ENCODE measurements at places on chromosomes 12 and 14.

- no peak for DNase-seq
Measured at GRCh38 chr12:53806721-53807120, 54.9 kb upstream of the CISTR start.

DNA sequence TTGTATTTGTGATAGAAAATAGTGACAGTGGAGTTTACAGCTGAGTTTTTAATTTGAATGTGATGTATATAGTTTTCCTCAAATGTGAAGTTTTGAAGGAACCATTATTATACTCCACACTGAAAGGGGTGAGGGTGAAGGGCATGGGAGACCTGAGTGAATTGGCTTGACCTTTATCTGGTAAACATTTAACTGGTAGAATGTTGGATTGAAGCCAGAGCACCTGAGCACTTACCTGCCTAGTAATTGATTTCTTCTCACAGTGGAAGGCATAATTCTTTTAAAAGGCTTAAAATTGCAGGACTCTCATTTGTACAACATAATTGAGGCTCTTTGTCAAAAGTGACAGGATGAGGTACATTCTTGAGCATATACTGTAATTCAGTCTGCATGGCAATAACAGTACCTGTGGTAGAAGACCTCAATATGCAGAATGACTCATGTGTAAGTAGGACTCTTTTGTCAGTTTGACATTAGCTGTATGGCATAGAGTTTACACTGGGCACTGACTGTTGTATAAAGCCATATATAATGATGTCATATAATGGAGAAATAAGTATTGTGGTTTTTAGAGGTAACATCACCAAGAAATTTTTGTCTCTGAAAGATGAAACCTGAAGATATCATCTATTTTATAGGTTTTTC is 309.6 kb downstream of the TMTC2 start:
- no peak for DNase-seq

- no peak for DNase-seq
Measured at GRCh38 chr14:33457021-33457420, 493.9 kb downstream of the EGLN3 start.

DNA sequence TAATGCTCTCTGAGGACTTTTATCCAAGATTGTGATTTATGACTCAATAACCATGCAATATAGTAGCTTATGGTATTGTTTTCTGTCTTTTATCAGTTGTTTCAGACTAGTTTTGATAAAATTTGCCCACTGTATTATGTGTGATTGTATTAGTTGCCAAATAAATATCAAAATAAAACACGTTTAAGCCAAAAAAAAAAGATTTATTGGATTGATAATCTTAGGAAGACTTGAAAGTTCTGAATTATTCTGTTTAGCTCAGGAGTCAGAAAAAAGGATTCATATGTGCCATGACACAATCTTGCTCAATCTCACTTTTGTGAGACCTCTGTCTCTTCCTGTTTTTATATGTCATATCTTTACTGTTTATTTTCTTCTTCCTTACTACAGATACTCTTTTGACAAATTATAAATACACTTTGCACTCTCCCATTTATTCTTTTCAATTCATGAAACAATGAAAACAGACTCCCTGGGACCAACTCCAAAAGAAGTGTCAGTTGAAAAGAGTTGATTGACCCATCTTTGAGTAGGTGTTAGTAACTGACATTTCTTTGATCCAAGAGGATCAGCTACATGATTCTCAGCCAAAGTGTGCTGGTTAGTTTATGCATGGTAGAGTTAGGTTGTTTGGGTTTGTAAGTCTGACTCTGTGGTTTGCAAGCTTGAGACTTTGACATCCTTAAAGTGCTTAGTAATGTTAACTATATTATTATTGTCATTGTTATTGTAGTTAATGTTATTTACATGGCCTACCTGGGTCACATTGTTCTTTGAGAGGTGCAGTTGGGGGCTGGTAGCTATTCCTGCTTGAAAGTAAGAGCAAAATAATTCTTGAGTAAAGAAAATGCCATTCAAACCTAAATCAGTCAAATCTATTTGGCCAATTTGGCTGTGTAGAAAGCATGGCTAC is 2.5 kb downstream of the OR6C76 start:
- DNase-seq, result no peak

GRCh38 chr14:24036169-24036962 is 15.4 kb upstream of the CARMIL3 start:
- DNase-seq, result peak; percentile 54

GRCh38 chr14:104971447-104972240 is 6.5 kb downstream of the AHNAK2 start:
- no peak for DNase-seq

DNA sequence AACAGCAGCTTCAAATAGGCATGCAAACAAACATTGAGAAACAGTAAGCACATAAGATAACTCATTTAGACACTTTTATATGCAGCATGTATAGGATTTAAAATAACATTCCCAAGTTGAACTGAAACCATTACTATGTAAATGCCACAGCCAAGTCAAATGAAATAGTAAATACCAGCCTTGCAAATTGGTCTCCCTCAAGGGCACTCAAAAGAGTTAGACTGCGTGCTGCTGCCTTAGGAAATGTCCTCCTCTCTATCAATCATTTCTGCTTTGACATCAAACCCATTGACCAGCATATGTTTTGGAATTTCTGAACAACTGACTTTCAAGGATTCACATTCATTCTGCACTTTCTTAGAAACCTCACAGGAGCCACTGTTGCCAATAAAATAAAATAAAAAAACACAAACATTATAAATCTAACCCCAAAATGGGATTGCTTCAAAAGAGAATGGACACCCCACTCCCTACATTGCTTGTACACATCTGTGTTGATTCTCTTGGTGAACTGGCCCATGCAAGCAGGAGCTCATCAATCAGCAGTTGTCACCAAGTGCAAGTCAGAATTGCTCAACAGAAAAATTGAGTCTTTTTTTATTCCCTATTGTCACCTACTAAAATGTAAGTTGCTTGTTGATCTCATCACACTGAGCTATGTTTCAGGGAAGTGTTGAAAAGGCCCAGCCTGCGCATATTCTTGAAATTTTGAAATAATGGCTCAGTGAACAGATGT is 256.2 kb downstream of the DAD1 start:
- no peak for DNase-seq

DNA sequence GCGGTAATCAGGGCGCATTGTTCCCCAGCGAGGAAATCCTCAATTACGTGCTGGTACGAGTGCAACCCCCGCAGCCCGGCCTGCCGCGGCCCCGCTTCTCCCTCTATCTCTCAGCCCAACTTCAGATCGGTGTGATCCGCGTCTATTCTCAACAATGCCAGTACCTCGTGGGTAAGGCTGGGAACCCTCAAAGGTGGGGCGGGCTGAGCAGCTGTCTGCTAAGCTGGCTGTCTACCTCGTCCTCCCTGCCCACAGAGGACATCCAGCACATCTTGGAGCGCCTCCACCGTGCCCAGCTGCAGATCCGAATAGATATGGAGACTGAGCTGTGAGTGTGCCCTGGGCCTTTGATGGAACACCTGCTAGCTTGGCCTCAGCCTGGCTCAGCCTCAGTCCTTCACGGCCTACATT is 996 bp downstream of the REC8 start:
- DNase-seq, result no peak

DNA sequence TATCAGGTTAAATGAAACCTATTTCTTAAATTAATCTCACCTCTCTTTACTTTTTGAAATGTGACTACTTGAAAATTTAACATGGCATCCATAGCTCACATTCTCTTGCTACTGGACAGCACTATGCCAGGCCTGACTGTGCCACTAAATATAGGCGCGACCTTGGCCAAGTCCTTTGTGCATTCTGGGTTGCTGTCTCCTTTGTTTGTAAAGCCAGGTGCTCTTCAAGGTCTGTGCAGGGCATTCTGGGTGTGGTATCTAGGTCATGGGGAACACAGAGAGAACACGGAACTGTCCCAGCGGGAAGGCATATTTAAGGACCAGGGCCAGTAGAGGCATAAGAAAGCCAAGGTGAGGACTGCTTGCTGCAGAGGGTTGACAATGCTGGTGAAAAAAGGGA is 121.2 kb downstream of the ZNF664 start:
- DNase-seq, result no peak

DNA sequence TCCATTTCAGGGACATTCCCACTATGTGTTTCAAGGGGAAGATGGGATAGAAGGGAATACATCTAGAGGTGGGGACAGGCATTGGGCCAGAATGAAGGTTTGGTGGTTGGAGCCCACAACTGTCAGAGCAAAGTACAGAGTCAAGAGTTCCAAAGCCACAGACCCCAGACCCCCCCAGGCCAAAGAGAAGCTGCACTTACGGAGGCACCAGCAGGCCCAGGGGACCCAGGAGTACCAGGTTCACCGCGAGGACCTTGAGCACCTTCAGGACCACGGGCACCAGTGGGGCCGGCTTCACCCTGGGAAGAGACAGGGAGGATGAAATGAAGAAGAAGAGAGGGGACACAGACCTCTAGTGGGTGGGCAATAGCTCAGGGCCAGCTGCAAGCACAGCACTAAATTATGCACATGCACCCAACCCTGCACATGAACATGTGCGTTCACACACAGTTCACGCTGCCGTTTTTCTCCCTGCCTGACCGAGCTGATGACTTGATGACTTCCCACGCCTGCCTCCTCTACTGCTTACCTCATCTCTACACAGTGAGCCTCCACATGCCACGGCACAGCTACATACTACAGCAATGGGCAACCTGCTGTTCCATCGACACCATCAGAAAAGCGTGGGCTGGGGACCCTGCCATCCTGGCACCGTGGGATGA is 16.7 kb downstream of the COL2A1 start:
- no peak for DNase-seq
